Fibroblast of skin of scalp (primary cell): ENCODE measurements at places on chromosomes 16 and 17.

- no peak for DNase-seq
Measured at GRCh38 chr17:1110541-1110861, 69.3 kb downstream of the ABR start.

GRCh38 chr16:88439016-88439415, 14.1 kb upstream of the ZFPM1 start:
- DNase-seq = no peak

- DNase-seq = no peak
Measured at GRCh38 chr17:28544402-28545140, 7.9 kb downstream of the UNC119 start.

- DNase-seq = peak; percentile 52
Measured at GRCh38 chr16:84942786-84943185, 68.5 kb downstream of the ZDHHC7 start.

DNA sequence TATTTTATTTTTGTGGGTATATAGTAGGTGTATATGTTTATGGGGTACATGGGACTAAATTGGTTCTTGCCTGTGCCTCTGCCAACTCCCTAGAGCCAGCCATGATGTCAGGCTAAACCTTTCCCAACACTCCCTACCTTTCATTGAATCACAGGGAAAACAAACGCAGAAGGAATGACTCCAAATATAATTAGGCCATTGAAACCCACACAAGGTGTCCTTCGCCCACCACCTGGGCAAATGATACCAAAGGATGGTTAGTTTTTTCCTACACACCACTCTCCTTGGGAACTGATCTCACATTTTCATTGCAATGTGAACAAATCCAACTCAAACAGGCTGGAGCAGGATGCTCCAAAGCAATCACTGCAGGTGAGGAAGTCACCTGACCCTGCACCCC, 27.5 kb downstream of the WSB1 start:
- no peak for DNase-seq

DNA sequence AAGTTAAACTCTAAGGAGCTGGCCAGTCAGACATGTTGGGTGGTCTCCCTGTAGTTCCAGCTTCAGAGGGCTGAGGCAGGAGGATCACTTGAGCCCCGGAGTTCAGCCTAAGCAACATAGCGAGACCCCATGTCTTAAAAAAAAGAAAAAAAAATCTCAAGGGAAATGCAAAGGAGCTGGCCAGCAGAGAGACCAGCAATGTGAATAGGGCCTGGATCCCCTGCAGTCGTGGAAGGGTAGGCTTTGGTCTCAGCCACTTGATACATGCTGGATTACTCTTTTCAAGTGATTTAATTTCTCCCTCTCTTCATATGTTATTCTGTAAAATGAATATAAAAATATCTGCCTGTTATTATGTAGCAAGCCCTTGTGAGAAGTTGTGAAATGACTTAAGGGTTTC, 207.7 kb downstream of the SPECC1 start:
- DNase-seq = no peak

GRCh38 chr17:20216154-20216815, 207.1 kb downstream of the SPECC1 start:
- DNase-seq = no peak
